ENCODE measurements at places on chromosomes 1 and 21.

DNA sequence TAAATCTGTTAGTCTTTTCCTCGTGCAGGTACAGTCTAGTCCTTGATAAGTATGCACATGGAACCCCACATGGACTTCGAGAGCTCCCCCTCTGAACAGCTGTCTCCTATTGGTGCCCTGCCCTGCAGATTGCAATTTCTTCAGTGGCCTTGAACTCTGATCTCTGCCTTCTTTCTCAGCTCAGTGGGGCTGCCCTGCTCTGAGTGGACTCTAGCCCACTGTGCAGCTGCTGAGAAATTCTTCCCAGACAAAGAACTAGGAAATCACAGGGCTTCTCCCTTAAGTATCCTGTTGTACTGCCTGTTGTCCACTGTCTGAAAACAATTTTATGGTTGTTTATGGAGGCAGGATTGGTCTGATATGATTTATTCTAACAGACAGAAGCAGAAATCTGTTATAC lies 38.2 kb downstream of the ADAM30 start:
- no peak for DNase-seq

DNA sequence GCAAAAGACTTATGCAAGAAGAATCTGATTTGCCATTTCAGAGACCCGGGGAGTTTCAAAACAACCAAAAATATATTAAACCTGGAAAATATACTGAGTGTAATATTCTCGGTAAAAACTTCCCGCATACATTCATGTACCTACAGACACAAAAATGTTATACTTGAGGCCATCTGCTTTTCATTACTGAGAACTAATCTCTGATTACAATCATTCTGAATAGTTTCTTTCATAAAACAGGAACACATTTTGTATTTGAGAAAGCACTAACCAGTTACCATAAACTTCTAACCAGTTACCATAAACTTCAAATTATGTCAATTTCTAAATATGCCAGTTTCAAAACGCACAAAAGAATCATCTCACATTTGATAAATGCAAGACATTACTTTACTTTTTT lies 7.8 kb downstream of the ZNHIT6 start:
- no peak for DNase-seq

- DNase-seq, result no peak
These were observed 71.4 kb downstream of the MRPL39 start for GRCh38 chr21:25535849-25536248.

GRCh38 chr1:6273380-6273891 lies 12.5 kb upstream of the GPR153 start:
- DNase-seq, result no peak

DNA sequence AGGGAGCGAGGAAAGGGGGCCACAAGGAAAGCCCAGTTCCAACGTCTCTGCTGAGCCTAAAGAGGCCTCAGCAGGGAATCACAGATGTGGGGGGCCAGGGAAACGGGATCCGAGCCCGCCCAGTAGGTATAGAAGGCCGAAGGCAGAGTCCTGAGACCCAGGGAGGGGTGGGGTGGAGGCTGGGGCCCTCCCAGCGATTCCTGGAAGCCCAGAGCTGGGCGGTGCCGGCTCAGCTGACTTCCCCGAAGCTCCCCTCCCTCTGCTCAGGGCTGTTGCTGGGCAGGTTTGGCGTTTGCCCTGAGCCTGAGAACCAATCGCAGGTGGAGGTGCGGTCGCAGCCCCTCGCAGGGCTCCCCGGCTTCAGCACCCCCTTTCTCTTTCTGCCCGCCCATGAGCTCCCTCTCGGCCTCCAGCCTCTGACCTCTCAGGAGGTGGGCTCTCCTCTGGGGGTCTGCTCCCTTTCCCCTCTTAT lies 12.8 kb downstream of the ADAMTSL4 start:
- peak; percentile 86 for DNase-seq

- DNase-seq, result no peak
These were observed 29.6 kb upstream of the PLA2G4A start for GRCh38 chr1:186798960-186799688.

DNA sequence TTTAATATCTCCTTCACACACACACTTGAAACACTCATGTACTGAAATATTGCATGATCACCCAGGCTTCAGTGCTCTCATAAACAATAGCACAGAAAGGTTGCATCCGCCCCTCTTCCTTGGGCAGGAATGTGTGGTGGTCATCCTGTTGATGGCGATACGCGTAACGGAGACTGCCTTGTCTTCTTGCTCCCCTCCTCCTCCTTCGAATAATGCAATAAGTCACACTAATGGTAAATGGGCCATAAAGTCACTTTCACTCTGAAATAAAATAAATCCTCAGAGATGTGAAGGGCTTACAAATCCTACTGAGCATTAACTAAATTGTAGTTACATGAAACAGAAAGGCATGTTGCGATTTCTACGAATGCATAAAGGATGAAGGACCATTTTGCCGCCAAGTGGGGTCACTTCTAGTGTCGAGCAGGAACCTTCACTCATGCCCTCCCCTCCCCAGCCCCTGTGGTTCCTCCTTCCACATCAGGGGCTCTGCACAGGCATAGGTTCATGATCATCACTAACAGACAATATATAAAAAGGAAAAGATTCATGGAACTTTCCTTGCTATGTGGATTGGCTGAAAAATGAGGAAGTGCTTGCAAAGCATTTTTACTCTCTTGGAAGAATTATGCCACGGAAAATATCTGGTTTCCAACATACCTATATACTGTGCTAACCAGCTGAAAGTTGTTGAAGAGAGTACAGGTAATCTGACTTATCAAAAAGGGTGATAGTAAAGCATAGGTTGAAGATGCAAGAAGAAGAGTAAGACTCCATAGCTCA lies 1.2 kb upstream of the PGBD5 start:
- DNase-seq, result no peak

DNA sequence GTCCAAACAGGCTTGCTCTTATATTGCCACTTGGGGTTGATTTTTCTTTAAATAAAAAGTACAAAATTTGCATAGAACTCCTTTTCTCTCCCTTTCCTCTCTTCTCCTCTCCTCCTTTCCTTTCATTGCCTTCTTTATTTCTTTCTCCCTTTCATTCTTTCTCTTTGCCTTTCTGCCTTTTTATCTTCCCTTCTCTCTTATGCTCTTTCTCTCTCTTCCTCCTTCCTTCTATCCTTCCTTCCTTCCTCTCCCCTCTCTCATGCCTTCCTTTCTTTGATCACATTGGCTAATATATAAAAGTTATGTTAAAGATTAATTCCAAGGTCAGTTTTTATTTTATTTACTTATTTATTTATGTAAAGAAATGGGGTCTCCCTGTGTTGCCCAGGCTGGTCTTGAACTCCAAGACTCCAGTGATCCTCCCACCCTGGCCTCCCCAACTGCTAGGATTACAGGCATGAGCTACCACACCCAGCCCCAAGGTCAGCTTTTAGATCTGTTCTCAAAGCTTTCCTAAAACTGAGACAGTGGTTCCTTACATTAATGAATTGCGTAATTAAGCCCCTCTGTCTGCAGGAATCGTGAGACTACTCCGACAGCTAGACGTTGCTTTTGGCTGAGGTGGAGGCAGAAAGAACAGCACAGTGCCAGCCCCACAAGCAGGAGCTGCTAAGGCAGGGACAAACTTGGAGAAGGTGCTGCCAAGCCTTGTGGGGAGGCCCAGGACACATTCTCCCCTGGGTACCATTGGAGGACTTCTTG lies 361.9 kb downstream of the SIPA1L2 start:
- DNase-seq, result no peak

GRCh38 chr1:85363521-85363920 lies 87.1 kb upstream of the BCL10 start:
- DNase-seq, result no peak

DNA sequence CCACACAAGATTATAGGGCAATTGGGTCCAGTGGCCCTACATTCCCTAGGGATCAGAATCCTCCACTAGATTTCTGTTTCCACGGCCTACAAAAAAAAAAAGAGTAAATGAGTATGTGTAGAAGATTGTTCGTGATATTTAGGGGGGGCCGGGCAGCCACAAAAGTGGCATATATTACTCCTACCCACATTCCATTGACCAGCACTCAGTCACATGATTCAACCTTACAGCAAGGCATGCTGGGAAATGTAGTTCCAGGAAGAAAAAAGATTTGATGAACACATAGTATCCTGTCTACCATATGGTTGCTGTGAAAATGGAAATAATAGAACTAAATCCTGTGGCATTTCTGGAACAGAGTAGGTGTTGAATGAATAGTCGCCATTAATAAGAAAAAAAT lies 43.4 kb upstream of the GJB5 start:
- DNase-seq, result no peak

- no peak for DNase-seq
These were observed 157.6 kb upstream of the LMO4 start for GRCh38 chr1:87170931-87171598.

DNA sequence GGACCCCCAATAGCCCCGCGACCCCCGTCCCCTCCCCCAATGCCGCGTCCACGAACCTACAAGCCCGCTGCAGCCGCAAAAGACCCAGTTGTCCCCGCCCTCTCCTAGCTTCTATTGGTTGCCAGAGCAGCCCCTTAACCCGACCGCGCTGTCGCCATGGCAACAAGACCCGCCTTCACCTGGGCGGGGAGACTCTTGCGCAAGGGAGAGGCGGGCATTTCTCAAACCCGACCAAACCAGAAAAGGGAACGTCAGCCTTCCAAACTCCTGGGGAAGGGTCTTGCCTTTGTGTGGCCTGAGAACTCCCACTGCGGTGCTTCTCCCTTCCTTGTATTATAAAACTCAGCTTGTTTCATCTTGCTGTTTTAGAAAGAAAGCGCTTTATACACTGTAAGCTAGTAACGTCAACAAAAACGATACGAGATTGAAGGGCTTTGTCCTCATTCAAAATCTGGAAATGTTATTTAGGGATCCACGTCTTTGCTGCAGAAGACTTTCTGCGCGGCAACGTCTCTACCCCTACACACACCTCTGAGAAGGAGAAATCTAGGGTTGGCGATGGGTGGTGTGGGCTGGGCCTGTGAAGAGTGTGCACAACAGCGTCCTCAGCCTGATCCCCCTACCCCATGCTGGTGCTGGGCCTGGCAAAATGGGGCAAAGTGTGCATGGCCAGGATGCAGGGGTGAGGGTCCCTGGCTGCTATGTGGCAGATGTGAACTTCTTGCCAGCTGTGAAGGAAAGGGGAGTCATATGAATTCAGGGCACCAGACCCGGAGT lies at the start of gene TMEM9:
TMEM9 (minus strand) TSS at position 86 of the 777 bp plus-strand sequence. CDS start 551 bp downstream, outside the sequence.
- peak; percentile 99 for DNase-seq

DNA sequence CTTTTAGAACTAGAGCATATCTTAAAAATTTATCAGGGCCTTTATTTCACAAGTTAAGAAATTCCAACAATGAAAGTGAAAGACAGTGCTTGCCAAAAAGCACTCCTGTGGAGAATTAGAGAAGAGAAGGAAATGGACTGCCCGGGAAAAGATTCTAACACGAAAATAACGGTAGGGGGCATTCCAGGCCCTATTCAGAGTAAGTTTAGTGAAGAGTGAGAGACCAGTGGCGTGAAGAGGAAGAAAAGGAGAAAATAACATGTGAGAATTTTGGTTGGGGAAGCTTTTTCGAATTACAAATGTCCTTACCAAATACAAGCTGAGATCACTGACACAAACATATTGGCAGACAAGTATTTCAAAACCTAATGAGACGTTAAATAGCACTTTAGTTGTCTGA lies 38.4 kb upstream of the RBM34 start:
- DNase-seq, result no peak

GRCh38 chr1:26811057-26811456 lies 15.4 kb upstream of the ZDHHC18 start:
- no peak for DNase-seq

GRCh38 chr21:38477226-38477625 lies 21.1 kb downstream of the ERG start:
- no peak for DNase-seq
